ENCODE measurements at places on chromosomes 7 and 10. TPM values are rescaled to one million over a fixed set of nuclear protein-coding genes. Genes with fewer than 3 reads are reported as not detected.

MRLN gene
- total RNA-seq = not detected

TAC1 gene
- total RNA-seq = not detected

DNA sequence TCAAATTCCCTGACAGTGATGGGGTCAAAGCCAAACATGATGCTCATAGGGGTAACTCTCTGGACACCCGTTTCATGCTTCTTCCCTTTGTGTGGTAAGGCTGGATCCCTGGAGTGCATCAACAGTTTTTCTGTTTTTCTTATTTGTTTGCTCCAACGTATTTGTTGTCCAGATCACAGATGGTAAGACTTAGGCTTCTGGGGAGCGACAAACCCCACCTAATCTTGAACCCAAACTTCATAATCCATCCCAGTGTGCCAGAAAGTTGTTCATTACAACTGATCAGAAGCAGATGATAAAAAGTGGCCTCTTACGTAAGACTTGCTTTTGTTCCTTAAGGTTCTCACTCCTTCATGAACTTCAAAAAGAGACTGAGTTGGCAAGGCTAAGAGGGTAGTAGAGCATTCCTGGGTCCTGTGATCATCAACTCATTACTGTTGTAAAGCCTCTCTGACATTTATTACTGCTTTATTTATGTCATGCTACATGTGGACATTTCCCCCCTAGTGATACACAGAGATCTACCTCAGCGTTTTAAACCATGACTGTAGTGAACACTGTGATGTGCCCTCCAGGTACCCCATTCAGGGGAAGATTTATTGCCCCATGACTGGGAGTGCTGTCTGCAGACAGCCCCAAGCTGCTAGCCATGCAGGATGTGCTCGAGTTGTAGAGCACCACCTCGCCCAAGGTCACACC, 125.6 kb downstream of the CCDC71L start:
- no peak for DNase-seq

GRCh38 chr7:68107261-68107660, 1110.6 kb downstream of the TYW1 start:
- DNase-seq = no peak

DNA sequence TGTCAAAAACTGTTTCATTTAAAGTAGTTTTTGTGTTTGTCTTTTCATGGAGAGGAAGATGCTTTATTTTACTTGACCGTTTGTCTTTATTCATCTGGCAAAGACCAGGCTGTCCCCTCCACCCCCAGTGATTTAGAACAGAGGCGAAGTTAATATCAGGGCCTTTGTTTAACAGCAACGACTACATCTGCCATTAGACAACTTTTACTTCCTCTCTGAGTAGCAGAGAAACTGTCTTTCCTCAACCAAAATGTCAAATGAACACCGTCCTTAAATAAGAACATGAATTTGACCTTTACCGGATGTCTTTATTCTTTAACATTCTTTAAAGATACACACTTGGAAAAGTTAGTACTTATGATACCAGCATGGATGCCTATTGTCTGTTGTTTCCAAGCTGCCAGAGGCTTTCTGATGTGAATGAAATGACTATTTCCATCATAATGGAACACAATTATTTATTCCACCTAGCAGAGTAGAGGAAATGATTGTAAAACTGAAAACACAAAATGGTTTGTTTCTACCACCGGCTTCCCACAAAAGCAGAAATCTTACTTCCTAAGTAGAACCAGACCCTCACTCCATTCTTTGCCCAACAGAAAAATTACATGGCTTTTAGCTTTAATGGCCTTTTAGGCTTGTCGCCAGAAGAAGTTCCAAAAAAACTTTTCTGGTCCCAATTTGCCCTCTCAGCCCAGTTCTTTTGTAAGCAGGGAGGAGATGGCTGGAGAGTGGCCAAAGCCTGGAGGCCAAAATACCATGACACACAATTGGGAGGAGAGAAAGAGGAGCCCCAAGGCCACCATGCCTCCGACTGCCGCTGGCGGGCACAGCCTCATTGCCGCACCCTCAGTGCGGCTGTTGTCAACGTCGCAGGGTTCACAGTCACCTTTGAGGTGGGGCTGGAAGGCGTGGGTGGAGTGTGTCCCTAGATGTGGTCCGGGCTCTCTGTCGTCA, 168.5 kb downstream of the TEX36 start:
- DNase-seq = no peak

GRCh38 chr7:67100956-67101361, 104.3 kb downstream of the TYW1 start:
- no peak for DNase-seq

DNA sequence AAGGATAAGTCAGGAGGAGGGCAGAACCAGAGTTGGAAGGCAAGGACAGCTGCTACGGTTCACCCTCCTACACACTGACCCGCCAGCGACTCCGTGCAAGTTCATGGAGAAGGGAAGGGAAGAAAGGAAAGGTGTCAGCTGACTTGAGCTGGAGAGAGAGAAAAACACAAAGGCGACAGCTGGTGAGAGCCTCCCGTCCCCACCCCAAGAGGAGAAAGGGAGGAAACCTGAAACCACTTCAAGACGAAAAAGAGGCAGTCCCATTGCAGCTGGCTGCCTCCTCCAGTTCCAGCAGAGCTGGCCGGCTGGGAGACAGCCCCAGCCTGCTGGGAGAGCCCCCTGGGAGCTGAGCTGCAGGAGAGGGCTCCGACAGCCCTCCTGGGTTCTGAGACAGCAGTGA, 75.2 kb downstream of the PARD3 start:
- DNase-seq = peak; percentile 66

Measured in left ventricle myocardium superior (tissue), 1 donor.